Mesenchymal stem cell (in vitro differentiated cells and primary cell): ENCODE measurements at places on chromosomes 3 and 15.

- DNase-seq, result no peak
Observed at GRCh38 chr15:68080334-68080733, 26.2 kb downstream of the PIAS1 start.

DNA sequence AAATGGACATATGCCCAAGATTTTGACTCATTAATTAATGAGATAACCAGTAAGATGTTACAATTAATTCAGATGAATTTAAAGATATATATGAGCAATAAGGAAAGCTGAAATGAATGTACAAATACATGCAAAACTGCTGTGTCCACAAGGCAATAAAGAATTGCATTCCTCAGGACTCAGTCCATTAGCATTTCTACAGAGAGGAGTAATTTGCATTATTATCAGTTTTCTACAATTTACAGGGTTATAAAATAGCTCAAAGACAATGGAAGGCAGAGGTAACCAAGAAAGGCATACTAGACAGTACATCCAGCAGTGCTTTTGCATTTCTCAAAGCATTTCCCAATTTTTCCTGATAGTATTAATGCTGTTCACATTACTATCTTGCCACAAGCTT lies 377.1 kb upstream of the GOLIM4 start:
- no peak for DNase-seq

GRCh38 chr3:28980631-28981030 lies 300.2 kb upstream of the RBMS3 start:
- DNase-seq, result no peak

GRCh38 chr15:98946301-98947255 lies 61.0 kb downstream of the PGPEP1L start:
- no peak for DNase-seq

- no peak for DNase-seq
Observed at GRCh38 chr3:65856907-65857306, 181.8 kb downstream of the MAGI1 start.

GRCh38 chr3:46100812-46101211 lies 73.5 kb upstream of the XCR1 start:
- no peak for DNase-seq

GRCh38 chr3:173739726-173740125 lies 342.2 kb downstream of the NLGN1 start:
- peak; percentile 21 for DNase-seq

DNA sequence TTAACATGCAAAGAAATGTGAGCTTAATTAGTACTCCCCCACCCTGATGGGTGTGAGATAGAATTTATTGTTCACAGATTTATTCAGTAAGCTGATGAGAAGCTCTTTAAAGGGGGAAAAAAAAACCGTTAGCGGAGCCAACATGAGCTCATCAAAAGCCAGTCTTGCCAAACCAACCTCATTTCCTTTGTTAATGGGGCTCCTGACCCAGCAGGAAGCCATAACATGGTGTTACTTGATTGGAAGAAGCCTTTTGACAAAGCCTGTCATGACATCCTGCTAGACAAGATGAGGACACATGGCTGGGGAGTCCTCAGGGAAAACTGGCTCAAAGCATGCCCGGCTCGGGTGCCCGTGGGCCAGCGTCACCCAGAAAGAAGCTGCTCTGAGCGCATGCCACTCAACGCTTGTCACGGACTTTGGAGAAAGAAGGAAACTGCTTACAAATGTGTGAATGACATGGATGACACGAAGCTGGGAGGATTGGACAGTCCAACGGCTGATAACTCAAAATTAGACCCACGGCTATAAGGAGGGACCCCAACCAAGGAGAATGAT lies 64.6 kb downstream of the SLCO2A1 start:
- no peak for DNase-seq

- no peak for DNase-seq
Observed at GRCh38 chr3:151459358-151459757, 1.5 kb downstream of the IGSF10 start.

DNA sequence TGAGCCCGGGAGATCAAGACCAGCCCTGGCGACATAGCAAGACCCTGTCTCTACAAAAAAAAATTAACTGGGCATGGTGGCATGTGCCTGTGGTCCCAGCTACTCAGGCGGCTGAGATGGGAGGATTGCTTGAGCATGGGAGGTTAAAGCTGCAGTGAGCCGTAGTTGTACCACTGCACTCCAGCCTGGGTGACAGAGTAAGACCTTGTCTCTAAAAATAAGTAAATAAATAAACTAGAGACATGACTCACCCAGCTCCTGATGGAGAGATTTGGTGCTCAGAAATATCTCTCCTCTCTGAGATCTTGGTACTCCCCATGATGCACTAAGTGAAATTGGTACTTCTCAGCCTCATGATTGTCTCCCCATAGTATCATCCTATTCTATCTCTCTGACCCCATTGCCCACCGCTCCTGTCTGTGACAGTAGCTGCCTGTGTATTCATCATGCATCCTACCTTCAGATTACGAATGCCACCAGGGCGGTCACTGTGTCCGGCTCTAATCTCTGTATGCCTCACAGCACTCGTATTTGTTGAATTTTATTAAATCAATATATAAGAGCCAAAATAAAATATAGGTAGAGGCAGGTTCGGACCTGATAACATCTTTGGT lies 50.9 kb downstream of the ABHD2 start:
- DNase-seq, result peak; percentile 54

DNA sequence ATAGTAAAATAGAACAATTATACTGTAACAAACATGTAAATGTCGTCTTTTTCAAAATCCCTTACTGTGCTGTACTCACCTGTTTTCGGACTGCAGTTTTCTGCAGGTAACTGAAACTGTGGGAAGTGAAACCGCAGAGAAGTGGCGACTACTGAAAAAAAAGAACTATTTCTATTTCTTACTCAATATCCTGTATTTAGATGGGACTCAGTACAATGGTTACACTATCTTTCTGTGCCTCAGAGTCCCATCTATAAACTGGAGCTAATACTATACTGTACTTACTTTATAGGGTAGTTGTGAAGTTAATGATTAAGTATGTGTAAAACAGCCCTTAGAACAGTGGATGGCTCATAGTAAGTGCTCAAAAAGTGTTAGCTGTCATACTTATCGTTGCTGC lies 14.3 kb upstream of the P2RY12 start:
- DNase-seq, result no peak
